ENCODE measurements at places on chromosomes 5 and 9.

DNA sequence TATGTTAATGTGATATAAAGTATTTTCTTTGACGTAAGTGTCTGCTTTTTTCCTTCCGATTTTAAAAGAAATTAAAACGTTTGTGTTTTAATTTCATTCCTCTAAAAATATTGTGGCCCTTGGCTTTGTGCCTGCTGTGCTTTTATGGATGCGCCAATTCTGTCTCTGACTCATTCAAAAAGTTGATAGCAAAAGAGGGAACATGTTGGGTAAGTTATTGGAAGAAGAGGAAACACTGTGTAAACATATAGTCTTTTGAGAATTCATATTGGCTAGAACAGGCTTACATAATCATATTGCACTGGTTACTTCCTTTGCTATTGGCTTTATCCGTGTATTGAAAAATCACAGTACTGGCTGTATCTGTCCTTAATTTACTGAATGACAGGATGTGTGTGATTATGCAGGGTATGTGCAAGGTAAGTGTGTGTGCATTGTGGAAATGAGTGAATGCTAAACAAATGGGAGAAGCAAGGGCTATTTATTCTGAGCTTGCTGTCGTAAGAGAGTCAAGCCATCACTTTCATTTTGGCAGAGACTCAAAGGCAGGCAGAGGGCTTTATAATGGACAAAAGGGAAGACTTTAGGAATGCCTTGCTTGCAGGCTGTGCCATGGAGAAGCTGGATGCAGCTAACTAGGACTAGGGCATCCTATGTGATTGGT is 67.8 kb downstream of the SGCD start:
- DNase-seq = no peak

- peak; percentile 89 for DNase-seq
Observed at GRCh38 chr9:120434532-120434931, 145.4 kb downstream of the CDK5RAP2 start.

DNA sequence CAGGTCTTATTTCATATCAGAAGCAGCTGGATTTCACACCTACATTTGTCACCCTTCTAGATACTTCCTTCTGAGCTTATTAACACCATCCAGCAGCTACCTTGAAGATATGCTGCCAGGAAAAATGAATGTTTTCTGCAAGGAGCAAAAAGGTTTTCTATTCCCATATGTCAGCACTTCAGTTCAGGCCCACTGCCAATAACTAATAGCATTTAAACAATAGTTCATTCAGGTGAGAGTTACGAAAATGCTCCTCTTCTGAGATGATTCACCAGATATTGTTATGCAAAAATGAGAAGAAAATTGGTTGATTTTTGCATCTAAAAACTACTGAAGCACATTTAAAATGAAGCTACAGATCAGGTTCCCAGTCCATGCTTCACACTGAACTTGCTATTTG is 56.4 kb upstream of the ISL1 start:
- DNase-seq = no peak

- no peak for DNase-seq
Observed at GRCh38 chr9:3893519-3893918, 367.7 kb upstream of the RFX3 start.

- no peak for DNase-seq
Observed at GRCh38 chr5:61449804-61450492, 117.9 kb downstream of the ZSWIM6 start.

DNA sequence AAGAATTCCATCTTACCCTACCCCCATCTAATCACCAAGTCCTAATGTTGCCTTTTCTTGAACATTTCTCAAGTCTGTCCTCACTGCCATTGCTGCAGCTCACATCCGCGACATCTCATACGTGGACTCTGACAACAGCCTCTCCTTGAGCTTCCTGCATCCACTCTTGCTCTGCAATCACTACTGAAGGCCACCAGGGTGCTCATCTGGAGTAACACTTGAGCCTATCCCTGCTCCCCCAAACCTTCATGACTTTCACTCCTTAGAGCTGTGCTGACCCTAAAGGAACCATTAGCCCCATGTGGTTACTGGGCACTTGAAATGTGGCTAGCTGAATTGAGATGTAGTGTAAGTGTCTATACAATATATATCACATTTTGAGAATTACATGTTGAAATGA is 46.4 kb upstream of the CTXN3 start:
- no peak for DNase-seq

- DNase-seq = no peak
Observed at GRCh38 chr9:8855046-8855445, 1055.5 kb upstream of the DMAC1 start.

DNA sequence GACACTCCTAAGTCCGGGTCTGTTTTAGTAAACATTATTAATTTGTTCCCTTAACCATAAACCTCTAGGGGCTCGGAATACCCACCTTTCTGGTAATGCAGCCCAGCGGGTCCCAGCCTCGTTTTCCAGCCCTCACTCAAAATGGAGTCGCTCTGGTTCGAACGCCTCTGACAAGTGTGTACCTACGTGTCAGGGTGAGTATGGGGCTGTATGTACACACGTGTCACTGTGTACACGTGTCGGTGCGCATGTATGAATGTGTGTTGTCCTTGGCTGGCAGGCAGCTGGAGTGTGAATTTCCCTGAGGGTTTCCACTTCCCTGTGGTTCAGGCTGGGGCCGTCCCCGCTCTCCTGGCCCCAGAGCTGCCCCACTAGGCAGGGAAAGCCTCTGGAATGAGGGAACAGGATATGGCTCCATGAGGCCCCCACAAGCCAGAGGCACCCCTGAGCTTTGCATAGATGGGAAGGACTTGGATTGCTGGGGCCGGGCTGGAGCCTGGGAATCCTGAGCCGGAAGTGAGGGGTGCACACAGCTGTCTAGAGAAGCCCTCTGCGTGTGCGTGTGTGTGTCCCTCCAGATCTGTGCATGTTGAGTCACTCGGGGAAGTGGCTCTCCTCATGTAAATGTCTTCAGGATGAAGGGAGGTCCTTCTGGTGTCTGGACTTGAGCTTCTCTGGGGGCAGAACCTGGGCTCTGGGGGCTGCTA is 160.8 kb upstream of the IER5L start:
- DNase-seq = no peak

DNA sequence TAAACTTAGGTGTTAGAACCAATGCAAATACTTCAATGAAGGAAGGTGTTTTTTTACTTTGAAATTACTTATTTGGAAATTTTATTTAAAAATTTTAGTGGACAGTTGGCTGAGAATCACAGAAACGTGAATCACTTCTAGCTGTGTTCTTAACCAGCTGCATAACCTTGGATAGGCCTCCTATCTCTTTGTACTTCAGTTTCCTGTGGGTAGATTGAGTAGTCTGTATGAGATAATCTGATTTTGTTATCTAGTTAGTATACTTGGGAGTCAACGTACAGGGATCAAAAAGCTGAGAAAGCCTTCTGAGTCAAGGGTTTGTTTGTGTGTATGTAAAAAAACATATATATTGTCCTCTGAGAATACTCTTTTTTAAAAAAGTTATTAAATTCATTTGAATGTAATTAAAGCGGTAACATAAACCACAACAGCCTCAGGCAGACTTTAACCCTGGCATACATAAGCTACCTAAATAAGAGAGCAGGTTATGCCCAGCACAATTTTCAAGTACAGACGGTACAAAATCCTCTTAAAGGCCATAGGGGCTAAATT is 38.1 kb upstream of the ZCCHC7 start:
- no peak for DNase-seq

DNA sequence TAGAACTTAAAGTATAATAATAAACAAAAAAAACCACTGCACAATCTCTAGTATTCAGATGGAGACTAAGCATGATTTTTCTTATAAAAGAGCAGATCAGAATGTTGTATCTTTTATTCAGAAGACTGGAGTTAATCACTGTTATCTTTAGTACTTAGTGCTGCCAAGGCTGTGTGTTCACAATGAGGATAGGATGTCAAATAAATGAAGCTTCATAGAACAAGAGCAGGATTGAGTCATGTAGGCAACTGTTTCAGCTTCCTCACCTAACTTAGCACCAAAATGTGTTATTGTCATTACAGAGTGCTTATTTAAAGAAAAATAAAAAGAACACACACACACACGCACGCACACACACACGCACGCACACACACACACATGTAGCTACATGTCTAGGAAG is 58.1 kb upstream of the CDKN2B start:
- no peak for DNase-seq

GRCh38 chr5:164202338-164202737 is 696.9 kb downstream of the MAT2B start:
- DNase-seq = no peak

DNA sequence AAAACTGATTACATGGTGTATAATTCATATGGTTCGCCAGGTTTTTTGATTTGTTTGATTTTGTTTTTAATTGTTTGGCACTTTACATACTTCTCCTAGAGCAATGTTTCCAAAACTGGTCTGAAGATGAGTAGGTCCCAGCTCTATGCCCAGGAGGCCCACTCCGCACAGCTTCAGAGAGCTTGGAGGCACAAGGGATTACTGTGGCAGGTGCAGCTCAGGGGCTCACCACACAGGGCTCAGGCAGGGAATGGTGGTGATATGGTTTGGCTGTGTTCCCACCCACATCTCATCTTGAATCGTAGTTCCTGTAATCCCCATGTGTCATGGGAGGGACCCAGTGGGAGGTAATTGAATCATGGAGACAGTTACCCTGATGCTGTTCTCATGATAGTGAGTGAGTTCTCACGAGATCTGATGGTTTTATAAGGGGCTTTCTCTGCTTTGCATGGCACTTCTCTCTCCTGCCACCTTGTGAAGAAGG is 296.6 kb downstream of the MED10 start:
- no peak for DNase-seq

DNA sequence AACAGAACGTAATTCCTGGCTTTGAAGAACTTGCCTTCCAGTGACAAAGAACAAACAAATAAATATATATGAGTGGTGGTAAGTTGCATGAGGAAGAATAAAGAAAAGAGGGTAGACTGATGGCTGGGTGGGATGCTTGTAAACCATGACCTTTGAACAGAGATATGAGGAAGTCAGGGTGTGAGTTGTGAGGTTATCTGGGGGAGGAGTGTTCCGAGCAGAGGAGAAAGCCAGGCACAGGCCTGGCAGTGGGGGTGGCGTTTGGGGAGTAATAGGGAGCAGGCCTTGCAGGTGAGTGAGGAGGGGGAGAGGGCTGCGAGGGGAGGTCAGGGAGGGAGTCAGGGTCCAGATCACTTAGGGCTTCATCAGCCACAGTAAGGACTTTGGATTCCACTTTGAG is 213.4 kb downstream of the PTTG1 start:
- DNase-seq = no peak

- no peak for DNase-seq
Observed at GRCh38 chr9:89378541-89378940, 60.2 kb downstream of the SECISBP2 start.

DNA sequence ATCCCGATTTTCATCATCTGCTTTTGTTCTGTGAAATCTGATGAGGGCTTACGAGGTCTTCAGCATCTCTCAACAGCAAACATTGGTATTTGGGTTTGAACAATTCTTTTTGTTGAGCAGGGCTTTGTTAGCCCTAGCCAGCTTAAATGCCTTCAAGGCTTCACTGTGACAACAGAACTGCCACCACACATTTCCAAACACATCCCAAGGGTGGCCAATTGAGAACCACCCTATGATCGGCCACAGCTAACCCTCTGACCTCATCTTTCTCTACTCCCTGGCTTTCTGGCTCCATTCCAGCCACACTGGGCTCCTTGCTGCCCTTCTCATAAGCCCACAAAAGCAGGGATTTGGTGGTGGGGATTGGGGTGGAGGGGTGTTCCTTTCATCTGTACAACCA is 17.6 kb downstream of the MTX3 start:
- DNase-seq = no peak

GRCh38 chr5:25095261-25095660 is 450.5 kb upstream of the CDH10 start:
- no peak for DNase-seq

GRCh38 chr5:180059326-180059725 is 12.2 kb downstream of the RNF130 start:
- no peak for DNase-seq

GRCh38 chr9:119298076-119298853 is 71.0 kb downstream of the BRINP1 start:
- DNase-seq = no peak

- DNase-seq = no peak
Observed at GRCh38 chr5:147956842-147957223, 50.5 kb upstream of the C5orf46 start.

DNA sequence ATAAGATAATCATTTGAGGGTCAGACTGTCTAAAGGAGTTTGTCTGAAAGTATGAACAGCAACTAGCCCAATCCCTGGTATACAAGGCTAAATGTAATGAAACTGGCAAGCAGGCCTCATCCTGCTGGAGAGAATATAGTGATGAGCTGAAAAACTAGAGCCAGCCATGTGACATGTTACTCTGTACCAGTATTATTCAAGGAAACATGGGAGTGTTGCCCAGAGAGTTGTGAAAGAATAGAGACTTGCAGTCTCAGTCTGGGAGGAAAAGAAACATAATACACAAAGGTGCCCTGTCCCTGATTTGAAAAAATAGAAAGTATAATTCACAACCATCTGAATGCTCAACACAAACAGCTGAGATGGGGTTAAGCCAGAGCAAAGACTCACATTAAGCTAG is 37.9 kb upstream of the HTR1A start:
- no peak for DNase-seq

DNA sequence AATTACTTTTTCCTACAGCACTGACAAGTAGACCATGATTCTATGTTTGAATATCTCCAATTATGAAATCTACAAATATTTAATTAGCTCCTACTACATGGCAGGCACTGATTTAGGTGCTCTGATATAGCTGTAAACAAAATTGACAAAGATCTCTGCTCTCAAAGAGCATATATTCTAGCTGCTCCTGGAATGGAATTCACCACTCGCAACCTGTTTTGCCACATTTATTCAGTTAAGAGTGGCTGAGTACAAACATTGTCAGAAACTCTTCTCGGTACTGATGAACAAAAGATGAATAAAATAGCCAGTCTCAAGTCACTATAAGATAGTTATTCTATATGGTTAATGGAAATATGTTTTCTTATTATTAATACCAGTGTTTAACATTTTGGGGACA is 114.2 kb upstream of the PDE4D start:
- DNase-seq = no peak

DNA sequence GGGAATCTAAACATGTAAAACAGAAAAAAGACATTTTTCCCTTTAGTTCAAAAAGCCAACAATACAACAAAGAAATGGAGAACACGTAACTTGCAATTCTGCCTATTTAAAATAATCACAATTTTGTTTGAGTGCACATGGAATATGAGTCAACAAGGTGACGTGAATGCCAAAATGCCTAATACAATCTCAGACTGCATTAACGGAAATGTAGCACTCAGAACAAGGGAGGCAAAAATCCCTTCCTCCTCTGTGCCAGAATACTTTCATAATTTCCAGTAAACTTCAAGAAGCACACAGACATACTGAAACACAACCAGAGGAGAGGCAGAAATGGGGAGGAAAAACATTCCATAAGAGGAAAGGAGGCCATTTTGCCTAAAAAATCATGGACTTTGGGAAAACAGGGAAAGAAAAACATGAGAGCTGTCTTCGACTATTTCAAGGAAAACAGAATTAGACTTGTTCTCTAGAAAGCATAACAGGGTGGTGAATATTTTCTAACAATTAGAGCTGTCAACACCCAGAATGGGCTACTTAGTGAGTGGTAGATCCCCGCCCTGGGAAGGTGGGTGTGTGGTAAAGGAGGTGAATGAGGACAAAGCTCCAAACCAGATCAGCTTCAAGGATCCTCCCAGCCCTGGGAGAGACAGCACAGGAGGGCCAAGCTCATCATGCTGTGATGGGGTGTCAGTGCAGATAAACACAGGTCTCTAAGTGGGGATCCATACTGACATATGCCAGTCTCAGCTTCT is 48.2 kb downstream of the ABCA1 start:
- DNase-seq = peak; percentile 50
